Stimulated activated CD4-positive, alpha-beta T cell treated with anti-CD3 and anti-CD28 coated beads, Interleukin-1b, Interleukin-23, amount 100 ng/mL, for 1 hour (primary cell): ENCODE measurements at places on chromosomes 6 and 20.

DNA sequence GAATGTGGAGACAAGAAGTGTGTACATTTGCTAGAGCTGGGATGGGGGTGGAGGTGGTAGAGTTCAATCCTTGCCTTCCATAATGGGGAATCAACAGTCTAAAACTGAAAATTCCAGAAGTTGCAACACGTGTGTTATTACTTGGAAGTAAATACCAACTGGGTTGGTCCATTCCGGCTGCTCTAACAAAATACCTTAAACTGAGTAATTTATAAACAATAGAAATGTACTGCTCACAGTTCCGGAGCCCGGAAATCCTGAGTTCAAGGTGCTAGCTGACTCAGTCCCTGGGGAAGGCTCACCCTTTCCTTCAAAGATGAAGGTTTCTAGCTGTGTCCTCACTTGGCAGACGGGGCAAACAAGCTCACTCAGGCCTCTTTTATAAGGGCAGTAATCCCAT is 59.0 kb downstream of the RIN2 start:
- no peak for DNase-seq

- no peak for DNase-seq
Measured at GRCh38 chr6:125789167-125789566, 1.6 kb upstream of the NCOA7 start.

- no peak for DNase-seq
Measured at GRCh38 chr20:13221673-13222318, 722 bp downstream of the ISM1 start.

DNA sequence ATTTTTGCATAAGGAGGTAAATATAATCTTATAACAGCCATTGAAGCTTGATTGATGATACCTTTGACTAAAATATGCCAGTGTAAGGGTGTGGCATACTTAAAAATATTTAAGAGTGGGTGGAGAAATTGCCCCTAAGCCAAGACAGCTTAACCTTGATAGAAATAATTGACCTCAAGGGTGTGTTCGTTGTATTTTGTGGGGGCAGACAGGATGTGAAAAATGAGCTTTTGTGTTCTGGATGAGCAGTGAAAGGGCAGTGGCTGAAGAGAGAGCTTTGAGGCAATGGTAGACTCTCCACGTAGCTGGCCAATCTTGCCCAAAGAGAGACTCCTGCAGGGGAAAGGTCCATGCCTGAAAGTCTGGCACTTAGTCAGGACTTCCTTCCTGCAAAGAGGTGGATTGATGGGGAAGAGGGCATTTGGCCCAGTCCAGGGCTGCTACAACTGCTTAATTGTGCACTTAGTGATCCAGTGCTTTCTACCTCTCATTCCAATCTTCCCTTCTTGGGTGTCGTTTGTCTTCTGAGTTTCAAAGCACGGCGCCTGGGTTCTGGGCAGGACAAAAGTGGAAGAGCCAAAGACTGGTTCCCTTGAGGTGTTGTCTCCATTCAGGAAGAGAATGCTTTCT is 15.6 kb upstream of the CD109 start:
- DNase-seq = no peak

GRCh38 chr6:25576919-25577318 is 75.1 kb upstream of the SCGN start:
- no peak for DNase-seq

DNA sequence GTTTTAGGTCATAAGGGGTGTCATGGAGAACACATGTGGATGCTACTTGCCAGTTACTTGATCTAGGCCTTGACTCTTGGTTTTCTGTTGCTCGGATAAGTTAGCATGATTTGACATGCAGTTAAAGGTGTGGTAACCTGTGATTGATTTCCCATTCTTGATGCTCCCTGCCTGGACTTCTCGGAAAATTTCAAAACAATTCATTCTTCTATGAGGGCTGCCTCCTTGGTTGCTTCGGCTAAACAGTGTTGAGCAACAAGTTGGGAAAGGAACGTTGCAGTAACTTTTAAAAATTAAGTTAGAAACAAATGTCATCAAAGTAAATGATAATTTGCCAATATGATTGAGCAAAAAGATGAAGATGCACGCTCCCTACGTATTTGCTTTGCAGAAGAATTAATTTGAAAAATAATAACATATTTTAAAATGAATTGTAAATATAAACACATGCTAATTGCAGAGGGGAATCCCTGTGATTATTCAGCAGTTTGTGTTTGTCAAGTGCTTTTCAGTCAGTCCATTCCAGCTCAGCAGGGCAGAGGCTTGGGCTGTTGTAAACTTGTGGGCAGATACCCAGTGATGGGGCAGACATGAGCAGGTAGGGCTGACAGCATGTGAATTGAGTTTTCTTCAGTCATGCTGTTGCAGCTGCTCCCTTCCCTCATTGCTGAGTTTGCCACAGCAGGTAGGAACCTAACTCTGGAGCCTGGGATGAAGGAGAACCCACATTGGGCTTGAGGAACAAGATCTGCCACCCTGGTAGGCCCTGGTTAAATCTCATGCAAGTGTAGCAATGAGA is 110.2 kb downstream of the ESR1 start:
- DNase-seq = no peak

- DNase-seq = no peak
Measured at GRCh38 chr6:29501106-29501505, 13.3 kb upstream of the MAS1L start.

GRCh38 chr6:130047088-130047995 is 29.0 kb downstream of the L3MBTL3 start:
- DNase-seq = no peak

- DNase-seq = no peak
Measured at GRCh38 chr6:131532580-131533039, 40.4 kb upstream of the ARG1 start.

- DNase-seq = no peak
Measured at GRCh38 chr20:56842056-56842455, 212.9 kb downstream of the TFAP2C start.

DNA sequence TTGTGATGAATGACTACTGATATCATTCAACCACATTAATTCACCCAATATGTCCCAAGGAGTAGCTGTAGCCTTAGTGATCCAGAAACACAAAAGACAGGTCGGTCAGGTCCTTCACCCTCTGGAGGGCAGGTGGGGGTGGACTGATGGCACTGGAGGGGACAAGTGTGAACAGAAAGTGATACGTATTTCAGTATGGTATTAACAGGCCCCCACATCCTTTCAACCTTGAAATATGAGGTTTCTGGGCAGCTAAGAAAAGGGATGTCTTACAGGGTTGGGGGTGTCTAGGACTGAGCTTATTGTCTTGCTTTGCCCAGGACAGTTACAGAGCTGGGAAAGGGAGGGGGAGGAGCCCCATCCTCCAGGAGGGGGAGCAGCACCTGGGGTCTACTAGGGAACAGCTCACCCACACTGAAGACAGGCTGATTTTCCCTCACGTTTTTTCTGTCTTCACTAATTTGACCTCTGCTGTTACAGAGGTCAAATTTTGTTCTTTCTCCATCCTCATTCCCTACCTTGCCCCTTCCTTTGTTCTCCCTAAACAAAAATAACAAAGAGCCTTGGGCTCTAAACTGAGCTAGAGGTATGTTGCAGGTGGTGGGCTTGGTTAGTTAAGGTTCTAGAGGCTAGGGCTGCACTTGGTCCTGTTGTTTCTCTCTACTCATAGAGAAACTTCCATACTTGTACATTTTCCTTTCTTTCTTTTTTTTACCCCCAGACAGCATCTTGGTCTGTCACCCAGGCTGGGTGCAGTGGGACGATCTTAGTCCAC is 38.0 kb upstream of the EEF1A1 start:
- DNase-seq = no peak

DNA sequence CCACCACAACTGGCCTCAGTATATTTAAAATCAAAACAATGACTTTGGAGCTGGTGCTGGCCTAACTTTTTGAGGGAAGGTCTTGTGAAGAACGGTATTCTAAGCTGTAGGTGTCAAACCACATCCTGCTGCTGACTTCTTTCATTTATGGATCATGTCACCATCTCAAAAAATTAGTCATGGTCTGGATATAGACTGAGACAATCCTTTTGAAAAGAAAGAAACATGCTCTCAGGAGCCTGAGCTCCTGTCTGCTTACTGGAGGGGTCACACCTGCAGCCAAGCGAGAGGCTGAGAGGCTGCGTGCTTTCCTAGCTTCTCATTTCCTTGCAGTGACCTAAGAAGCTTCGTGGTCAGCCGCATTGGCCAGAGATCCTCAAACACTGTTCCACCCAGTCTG is 55.2 kb downstream of the TIAM2 start:
- DNase-seq = no peak

DNA sequence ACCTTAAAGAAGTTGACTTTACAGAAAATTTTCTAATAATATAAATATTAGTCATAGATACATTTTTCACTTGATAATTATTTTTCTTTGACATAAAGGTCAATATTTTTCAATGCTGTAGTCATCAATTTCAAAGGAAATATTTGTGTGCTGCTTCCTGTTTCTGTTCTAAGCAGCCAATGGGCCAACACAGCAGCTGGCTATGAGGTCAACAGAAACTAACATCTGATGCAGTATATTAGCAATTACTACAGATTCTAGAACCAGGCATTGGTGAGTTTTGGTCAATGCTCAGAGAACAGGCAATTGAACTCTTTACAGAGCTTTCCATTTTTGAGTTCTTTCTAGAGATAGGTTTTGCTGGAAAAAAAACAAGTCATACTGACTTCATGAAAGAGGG is 669.6 kb upstream of the NRSN1 start:
- no peak for DNase-seq

DNA sequence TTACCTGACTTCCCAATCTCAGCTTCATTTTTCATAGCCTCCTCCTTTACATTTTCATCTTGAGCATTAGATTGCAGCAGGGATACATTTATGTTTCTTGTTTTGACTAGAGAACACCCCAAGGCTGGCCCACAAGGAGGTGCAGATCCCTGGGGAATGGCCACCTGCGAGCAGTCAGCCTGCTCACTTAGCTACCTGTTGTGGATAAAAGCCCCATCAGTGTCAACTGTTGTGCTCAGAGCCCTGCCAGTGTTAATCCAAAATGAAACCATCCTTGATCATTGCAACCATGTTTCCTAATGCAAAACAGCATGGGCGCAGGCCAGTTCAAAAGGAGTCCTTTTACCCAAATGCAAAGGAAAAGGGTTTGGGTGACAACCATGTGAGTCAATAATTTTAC is 50.8 kb downstream of the CNR1 start:
- no peak for DNase-seq

DNA sequence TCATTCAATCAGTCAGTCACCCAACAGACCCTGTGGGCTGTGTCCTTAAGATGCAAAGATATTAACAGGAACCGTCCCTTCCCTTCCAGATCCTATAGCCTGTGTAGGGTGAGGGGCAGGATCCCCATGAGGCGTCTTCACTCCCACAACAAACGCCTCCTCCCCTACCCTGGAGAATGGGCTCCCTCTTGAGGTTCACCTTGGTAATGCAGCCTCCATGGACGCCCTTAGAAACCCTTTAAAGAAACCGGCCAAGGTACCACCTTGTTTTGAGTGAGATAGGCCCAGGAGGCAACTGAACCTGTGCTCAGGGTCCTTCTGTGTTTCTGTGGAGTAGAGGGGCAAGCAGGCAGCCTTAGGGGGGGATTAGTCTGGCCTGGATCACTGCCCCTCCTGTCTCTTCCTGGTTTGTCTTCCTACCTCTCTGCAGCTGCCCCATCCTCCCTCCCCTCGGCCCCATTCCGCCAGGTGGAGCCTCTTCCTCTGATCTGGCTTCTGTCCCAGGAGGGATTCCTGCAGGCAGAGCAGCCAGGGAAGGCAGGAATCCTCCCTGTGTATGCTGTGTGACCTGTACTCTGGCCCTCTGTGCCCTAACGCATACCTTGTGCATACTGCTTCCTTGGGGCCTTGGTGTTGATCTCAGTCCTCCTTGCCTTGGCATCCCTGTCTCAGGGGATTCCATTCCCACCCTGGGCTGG is 6.6 kb upstream of the GUCA1A start:
- DNase-seq = peak; percentile 71

DNA sequence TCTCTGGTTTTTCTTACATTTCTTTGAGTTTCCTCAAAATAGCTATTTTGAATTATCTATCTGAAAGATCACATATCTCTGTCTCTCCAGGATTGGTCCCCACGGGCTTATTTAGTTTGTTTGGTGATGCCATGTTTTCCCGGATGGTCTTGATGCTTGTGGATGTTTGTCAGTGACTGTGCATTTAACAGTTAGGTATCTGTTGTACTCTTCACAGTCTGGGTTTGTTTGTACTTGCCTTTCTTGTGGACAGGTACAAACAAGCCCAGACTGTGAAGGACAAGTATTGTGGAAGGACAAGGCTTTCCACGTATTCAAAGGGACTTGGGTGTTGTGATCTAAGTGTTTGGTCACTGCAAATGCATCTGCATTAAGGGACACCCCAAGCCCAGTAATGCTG is 49.9 kb upstream of the TOP1 start:
- no peak for DNase-seq

DNA sequence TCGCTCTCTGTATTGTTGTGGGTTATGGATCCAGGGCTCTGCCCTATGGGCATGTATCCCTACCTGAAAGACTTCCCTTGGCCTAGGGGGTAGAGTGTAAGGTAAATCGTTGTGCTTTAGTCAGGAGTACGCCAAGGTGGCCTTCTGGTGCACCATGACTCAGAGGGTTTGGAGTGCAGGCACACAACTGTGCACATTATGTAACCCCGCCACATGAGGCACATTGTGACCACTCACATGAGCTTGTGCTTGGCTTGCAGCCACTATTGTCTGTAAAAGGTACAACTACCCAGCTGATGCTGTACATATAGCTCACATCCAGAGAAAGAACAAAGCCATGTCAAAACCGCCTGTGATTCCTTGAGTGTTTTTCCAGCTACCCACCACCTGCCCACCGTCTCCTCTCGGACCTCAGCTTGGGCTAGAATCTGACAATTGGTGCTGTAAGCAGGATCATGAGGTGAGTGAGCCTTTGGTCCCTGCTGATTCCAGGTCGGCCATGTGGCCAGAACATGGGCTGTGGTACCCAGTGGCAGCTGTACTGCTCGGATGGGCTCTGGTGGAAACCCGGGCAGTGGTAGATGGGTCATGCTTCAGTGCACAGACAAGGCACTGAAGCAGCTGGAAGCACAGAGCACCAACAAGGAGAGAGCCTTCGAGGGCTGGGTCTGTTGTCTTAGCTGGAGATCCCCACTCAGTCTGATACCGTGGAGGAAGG is 33.8 kb downstream of the HDDC2 start:
- no peak for DNase-seq

- no peak for DNase-seq
Measured at GRCh38 chr6:162267641-162268040, 459.9 kb downstream of the PRKN start.

- DNase-seq = no peak
Measured at GRCh38 chr20:48923149-48923718, 1.7 kb downstream of the ARFGEF2 start.

DNA sequence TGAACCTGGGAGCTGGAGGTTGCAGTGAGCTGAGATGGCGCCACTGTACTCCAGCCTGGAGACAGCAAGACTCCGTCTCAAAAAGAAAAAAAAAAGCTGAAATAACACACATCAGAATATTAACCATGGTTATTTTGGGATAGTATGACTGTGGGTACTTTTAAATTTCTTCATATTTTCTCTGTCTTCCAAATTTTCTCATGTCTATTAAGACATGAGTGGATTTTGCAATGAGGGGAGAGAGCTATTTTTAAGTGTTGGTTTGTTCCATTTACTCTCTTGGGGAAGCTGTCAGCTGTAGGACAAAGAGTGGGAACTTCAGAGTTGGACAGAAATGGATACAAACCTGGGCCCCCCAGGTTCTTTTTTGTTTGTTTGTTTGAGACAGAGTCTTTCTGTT is 10.3 kb downstream of the ADISSP start:
- no peak for DNase-seq

GRCh38 chr6:359261-360035 is 32.1 kb upstream of the IRF4 start:
- DNase-seq = no peak
